ENCODE measurements at places on chromosomes 12 and 14.

DNA sequence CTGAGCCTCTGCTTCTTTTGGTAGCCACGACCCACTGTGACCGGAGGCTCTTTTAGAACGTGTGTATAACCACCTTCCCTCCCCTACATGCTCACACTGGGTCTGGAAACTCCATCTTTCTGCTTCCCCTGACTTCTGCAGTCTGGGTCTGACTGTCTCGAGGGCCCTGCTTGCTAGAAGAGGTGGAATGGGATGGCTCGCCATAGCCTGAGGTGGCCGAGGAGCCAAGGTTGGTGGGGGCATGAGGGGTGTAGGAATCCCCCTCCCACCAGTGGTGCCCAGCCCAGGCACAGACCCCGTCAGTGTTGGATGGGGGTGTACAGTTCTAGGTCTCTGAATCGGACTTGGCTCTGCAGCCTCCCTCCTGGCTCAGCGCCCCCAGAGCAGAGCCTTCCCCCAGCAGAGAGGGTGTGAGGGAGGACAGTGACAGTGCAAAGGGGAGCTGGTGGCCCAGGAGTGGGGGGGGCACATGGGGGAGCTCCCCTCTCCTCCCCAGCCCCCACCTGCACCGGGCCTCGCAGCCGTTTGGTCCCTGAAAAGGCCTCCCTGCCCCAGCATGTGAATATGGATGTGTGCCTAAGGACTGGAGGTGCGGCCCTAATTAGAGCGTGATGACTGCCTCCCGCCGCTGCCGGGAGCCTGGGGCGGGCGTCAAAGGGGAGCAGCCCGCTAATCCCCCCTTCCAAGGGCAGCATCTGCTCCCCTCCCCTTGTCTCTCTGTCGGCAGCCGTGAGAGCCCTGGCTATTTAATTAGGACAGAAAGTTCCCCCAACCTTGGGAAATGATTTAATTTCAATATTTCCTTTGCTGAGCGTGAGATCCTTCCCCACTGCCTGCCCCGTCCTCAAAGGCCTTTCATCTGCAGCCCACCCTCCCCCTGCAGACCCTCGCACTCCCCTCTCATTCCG is 196.2 kb upstream of the C14orf180 start:
- no peak for DNase-seq

DNA sequence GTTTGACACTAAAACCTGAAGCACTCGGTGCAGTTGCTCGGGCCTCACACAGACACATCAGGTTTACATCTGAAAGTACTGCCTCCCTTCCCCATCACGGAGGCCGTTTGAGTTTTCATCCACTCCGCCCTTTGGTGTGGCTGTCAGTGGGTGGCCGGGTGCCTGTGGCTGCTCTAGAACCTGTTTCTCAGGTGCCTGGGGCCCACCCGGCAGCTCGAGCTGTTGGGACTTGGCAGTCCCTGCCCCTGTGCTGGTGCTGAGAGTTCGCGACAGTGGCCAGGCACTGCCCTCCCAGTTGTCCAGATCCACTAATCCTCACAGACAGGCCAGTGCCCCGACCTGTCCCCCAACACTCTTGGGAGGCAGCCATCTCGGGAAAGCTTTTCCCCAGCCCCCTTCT is 22.4 kb downstream of the XRCC3 start:
- no peak for DNase-seq

- DNase-seq, result no peak
These were observed at the start of gene MYH7 for GRCh38 chr14:23435543-23436326. Gene MYH7 (minus strand): TSS chr14:23435660. CDS start chr14:23433732, 1,928 bp downstream.

DNA sequence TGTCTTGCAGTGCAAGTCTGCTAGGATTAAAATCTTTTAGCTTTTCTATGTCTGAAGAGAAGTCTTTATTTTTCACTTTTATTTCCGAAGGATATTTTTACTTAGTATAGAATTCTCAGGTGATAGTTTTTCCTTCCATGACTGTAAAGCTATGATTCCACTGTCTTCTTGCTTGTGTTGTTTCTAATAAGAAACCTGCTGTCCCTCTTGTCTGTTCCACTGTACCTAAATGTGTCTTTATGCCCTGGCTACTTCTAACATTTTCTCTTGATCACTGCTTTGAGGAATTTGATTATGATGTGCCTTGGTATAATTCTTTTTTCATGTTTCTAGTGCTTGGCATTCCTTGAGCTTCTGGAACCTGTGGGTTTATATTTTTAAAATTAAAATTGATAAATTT is 228.7 kb downstream of the CACNA1C start:
- DNase-seq, result no peak

DNA sequence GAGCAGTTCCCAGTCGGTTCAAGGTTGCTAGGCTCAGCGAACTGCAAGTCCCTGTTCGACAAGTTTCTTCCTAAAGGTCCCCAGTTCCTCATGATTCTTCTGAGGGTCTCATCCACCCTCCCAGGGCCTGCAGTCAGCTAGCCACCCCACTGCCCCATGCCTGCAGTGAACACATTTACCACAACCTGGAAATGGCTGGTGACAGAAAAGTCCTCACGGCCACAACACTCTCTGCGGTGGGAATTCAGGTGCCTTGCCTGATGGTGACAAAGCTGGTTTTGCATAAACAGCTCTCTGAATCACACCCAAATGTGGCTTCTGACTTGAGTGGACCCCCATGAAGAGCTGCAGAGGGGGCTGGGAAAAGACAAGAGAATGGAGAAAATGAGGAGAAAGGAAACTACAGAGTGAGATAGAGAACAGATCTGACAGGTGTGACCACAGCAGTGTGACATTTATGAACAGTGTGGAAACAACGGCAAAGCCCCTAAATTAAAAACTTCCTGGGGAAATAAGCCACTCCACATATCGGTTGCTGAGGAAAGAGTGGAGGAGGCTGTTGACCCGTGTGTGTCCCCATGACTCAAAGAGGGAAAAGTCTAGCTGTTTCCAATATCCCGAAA is 1.3 kb upstream of the CD27 start:
- DNase-seq, result no peak

DNA sequence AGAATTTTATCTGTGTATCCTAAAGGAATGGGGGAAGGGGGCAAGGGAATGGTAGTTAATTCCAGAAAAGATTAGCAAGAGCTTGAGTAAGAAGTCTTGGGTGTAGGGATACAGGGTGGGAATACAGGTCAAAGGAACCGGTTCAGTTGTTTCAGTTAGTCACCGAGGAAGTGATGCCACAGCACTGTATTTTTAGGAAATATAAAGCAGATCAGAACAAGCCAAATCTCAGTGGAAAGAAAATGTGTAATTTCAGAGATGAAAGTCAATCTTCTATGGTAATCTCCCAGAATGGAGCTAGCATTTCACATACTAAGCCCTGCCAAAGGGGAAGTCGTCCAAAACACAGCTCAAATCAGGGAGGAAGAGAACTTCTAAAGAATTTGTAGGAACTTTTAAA is 4.7 kb upstream of the TUBA1C start:
- DNase-seq, result no peak

DNA sequence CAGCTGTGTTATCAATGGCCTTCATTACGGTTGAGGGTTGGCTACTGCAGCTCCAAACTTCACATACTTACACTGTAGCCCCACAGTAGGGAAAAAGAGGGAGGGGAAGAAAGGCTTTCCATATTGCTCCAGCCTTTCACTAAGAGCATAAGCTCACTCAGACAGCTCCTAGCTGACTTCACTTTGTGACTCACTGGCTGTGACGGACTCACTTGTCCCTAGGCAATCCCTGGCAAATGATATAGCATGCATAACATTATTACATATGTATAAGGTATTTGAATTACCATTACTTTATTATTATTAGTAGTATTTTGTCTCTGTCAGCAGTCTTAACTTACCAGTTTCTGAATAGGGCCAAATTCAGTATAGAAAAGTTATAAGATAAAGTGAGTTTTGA is 350.7 kb downstream of the RMST start:
- no peak for DNase-seq

- no peak for DNase-seq
These were observed 11.0 kb downstream of the PTGER2 start for GRCh38 chr14:52325126-52325525.

DNA sequence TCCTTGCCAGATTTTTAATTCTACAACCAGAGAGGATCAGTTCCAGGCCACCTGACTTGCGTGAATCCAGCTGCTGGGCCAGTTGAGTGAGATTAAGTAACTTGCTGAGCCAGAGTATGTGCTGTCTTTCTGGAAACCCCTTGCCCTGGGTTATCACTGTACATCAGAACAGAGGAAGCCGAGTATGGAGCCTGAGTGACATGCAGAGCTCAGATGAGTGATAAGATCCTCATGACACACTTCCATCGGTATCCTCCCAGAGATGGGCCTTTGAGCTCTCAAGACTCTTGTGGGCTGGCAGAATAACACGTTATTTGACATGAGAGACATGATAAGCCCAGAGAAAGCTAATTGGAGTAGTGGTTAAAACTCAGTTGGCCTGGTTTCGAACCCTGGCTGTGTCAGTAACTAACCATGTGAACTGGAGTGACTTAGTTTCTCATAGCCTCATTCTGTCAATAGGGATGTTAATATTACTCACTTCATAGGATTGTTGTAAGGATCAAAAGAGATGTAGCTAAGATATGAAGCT is 388.1 kb downstream of the ZFP36L1 start:
- no peak for DNase-seq

- peak; percentile 82 for DNase-seq
These were observed 44.8 kb downstream of the FOXN4 start for GRCh38 chr12:109264095-109264942.

DNA sequence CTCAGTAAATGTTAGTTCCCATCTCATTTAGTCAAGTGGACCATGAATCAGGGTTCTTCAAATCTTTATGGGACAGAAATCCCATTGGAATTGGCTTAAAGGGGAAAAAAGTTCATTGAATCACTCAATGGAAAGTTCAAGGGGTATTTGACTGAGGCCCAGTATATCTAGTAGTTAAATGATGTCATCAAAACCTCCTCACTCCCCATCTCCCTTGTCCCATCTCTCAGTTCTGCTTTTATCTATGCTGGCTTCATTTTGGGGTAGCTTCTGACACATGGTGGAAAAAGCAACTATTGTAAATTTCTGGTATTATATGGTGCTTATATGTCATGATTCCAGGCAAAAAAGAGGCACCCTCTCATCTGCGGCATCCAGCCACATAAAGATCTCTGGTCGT is 51.9 kb downstream of the DAAM1 start:
- DNase-seq, result no peak

DNA sequence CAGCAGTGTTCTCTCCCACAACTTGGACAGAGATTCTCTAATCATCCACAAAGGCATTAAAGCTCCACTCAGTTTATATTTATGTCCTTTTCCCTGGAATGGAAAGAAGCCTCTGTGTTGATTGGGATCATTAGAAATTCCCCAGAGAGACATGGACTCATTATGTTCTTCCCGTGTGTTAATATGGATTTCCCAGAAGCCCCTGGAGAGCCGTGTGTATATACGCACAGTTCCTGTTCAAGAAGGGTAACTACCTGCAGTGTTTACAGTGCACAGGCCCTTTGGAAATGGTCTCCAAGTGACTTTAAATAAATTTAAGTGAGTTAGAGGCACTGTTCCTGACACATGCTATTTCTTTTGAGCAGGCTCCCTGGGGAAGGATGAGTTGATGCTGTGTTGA is 428.0 kb upstream of the TMTC1 start:
- DNase-seq, result no peak

DNA sequence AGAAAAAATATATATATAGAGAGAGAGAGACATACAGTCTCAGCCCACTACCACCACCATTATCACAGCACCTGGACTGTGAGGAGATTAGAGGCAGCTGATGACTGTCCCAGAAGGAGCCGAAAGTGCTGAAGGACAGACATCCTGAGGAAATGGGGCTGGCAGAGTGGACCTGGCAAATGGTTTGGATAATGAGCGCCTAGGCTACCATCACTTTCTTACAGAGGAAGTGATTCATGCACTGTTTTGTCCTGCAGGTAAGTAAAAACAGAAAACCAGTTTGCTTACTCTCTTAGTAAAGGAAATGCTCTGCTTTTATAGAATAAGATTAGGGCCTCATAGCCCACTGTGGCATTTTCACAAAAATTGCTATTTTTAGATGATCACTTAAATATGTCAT is 28.6 kb upstream of the DNM1L start:
- no peak for DNase-seq

DNA sequence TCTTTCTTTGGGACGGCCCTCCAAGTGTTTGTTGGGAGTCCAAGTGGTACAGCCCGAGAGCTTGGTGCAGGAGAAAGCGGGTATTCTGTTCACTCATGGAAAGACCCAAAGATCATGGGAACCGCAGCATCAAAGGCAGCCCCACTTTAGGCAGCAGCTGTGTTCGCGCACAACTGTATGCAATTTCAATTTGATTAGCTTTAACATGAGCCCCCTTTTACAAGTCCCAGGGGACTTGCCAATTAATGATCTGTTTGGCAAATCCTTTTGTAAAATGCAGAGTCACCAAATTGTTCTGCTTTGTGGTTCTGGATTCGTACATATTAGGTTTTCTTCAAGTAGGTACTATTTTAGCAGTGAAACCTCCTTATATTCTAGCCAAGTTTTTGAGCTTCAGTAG is 217.7 kb downstream of the AACS start:
- DNase-seq, result no peak

GRCh38 chr12:53696285-53696654 is 20.4 kb upstream of the ATP5MC2 start:
- DNase-seq, result peak; percentile 98

DNA sequence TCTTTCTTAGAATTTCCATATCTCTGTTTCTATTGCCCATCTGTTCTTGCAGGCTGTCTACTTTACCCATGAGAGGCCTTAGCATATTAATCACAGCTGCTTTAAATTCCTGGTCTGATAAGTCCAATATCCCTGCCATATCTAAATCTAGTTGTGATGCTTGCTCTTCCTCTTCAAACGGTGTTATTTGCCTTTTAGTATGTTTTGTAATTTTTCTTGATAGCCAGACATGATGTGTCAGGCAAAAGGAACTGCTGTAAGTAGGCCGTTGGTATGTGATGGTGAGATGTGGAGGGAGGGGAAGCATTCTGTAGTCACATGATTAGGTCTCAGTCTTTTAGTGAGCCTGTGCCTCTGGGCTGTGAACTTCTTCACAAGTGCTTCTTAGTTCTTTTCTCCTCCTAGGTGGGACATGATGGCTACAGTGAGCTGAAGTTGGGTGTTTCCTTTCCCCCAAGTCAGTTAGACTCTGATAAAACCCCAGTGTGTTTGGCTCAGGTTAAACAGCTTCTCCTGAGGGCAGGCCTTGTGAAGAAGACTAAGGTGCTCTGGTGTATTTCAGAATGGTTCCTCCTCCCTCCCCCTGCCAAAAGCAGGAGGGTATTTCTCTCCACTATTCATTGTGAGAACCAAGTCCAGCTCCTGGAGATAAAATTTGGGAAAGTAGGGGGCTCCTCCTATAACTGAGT is 195.9 kb upstream of the PARP11 start:
- DNase-seq, result no peak

GRCh38 chr12:57849035-57849434 is 2.5 kb upstream of the CTDSP2 start:
- DNase-seq, result no peak
